ENCODE measurements at places on chromosomes 2 and 18.

DNA sequence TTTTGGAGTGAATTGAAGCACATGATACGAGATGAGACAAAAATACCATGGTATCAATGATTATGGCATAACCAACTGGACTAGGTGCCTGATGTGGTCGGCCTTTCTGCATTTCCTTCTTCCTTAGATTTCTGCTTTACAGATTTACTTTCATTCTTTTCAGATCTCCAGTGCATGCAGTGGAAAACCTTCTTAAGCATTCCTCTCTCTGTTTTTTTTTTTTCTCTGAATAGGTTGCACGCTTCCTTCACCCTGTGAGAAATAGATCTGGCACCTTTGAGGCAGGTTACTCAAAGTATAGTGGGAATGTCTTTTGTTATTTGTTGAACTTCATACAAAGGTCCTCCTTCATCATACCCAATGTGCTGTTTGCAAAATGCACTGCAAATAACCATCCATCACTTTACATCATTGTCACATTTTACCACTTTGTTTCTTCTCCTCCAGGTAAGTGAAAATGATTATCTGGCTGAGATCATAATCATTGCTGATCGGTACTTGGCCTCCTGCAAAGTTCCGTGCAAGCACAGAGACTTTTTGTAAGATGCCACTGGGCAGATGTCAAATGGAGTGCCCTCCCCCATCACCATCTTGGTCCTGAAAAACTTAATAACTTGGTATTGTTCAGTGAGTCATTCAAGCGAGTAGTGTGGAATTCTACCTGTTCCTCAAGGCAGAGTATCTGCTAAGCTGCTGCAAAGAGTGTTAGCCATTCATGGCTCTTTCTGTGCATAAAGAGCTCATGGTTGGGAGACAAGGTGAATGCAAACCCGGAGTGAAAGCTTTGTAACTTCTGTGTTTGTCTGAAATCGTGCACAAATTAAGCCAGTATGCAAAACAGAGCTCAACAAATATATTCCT, 30.0 kb upstream of the KLHL14 start:
- no peak for DNase-seq
- H3K4me1 ChIP-seq: no peaks in the 10 kb centered on the region
- H3K36me3 ChIP-seq: no peaks in the 10 kb centered on the region
- no peaks in the 10 kb centered on the region for H3K27me3 ChIP-seq
- no peak overlapping the region for H3K4me3 ChIP-seq

- no peaks in the 10 kb centered on the region for H3K4me1 ChIP-seq
- DNase-seq: no peak
- H3K4me3 ChIP-seq: no peak overlapping the region
- no peaks in the 10 kb centered on the region for H3K27me3 ChIP-seq
- H3K27ac ChIP-seq: no peak overlapping the region
Observed at GRCh38 chr2:147502711-147503290, 342.0 kb upstream of the ACVR2A start.

DNA sequence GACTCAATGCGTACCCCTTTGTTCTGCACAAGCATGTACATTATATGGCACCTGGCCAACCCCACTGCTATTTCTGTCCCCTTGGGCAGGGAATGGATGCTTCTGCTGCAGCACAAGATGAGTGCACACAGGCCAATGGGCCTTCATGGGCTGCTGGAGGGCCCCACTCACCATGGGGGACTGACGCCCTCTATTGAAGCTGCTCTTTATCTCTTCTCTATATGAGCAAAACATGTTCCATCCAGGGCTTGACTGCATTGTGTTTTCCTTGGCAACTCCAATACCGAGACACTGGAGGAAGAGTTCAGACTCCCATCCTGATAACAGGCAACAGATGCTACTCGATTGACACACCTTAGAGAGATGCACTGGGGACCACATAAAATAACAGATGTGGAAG, 251.6 kb upstream of the NCKAP5 start:
- H3K36me3 ChIP-seq: no peaks in the 10 kb centered on the region
- H3K27ac ChIP-seq: no peak overlapping the region
- no peak for DNase-seq
- H3K4me3 ChIP-seq: no peak overlapping the region

GRCh38 chr18:75158465-75159237, 50.3 kb downstream of the PTGR3 start:
- no peak for DNase-seq
- no peaks in the 10 kb centered on the region for H3K4me1 ChIP-seq
- H3K36me3 ChIP-seq: no peaks in the 10 kb centered on the region
- H3K4me3 ChIP-seq: no peak overlapping the region
- H3K27me3 ChIP-seq: peaks cover 7% of the 10 kb centered on the region
- no peak overlapping the region for H3K27ac ChIP-seq

- no peak for DNase-seq
- H3K36me3 ChIP-seq: no peaks in the 10 kb centered on the region
- H3K27me3 ChIP-seq: no peaks in the 10 kb centered on the region
Observed at GRCh38 chr2:223626716-223627115, 24.6 kb upstream of the SCG2 start.

DNA sequence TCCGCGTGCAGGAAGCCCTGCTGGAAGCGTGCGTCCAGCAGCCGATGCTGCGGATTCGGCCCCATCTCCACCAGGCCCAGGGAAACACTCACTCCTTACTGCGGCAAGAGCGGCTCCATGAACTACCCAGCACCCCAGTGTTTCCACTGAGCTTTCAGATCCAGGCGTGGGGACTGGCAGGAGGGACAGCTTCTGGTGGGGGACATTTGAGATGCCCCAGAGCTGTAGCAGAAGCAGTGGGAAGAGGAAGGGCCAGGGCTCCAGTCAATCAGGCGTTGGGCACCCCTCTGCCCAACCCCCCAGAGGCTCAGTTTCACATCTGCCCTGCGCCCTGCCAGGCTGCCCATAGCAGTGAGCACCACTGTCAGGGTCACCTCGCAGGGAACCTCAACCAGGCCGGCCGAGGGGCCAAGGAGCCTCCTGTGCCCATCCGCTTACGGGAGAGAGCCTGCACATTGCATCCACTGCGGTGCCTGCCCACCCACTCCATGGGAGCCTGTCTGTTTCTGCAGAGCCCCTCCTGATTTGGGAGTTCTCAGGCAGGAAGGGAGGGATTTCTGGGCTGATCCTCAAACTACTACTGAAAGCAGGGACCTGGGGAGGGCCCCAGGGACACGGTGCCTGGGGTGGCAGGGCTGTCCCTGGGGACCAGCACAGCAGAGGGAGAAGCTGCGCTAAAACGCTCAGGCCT, 4.6 kb downstream of the AGXT start:
- H3K4me3 ChIP-seq: no peak overlapping the region
- H3K27me3 ChIP-seq: no peaks in the 10 kb centered on the region
- H3K36me3 ChIP-seq: no peaks in the 10 kb centered on the region

- peaks cover 22% of the 10 kb centered on the region for H3K4me1 ChIP-seq
- no peaks in the 10 kb centered on the region for H3K27me3 ChIP-seq
- peak overlapping the region; percentile 98 for H3K4me3 ChIP-seq
Observed at GRCh38 chr2:173964565-173965371, 405 bp downstream of the SP3 start.

- peak; percentile 88 for DNase-seq
- no peaks in the 10 kb centered on the region for H3K4me1 ChIP-seq
- no peak overlapping the region for H3K27ac ChIP-seq
- no peaks in the 10 kb centered on the region for H3K36me3 ChIP-seq
Observed at GRCh38 chr2:229273723-229274338, 2.7 kb upstream of the PID1 start.

GRCh38 chr2:2867397-2867979, 510.1 kb downstream of the EIPR1 start:
- no peaks in the 10 kb centered on the region for H3K36me3 ChIP-seq
- no peaks in the 10 kb centered on the region for H3K27me3 ChIP-seq
- no peak overlapping the region for H3K27ac ChIP-seq

- H3K27ac ChIP-seq: peak overlapping the region; percentile 63
- H3K4me3 ChIP-seq: no peak overlapping the region
- no peaks in the 10 kb centered on the region for H3K36me3 ChIP-seq
- DNase-seq: peak; percentile 25
Observed at GRCh38 chr18:75218065-75218923, 7.7 kb downstream of the TSHZ1 start.
